ENCODE measurements at places on chromosomes 4 and X.

- no peak for DNase-seq
Observed at GRCh38 chrX:149992918-149993317, 54.6 kb upstream of the EOLA2 start.

- no peak for DNase-seq
Observed at GRCh38 chr4:99845708-99846469, 29.3 kb downstream of the DAPP1 start.

GRCh38 chr4:41460641-41461040 lies 77.3 kb upstream of the LIMCH1 start:
- no peak for DNase-seq

- DNase-seq, result no peak
Observed at GRCh38 chr4:40228497-40229365, 31.9 kb downstream of the RHOH start.

Measured in activated T-helper 1 cell treated with anti-CD3 and anti-CD28 coated beads, Interleukin-2, amount 50 U/mL, for 16 hours (primary cell).